ENCODE measurements at places on chromosomes 3 and 15. TPM values are rescaled to one million over a fixed set of nuclear protein-coding genes. Genes with fewer than 3 reads are reported as not detected.

The CORO2B gene
- total RNA-seq, result 2.3 TPM

DNA sequence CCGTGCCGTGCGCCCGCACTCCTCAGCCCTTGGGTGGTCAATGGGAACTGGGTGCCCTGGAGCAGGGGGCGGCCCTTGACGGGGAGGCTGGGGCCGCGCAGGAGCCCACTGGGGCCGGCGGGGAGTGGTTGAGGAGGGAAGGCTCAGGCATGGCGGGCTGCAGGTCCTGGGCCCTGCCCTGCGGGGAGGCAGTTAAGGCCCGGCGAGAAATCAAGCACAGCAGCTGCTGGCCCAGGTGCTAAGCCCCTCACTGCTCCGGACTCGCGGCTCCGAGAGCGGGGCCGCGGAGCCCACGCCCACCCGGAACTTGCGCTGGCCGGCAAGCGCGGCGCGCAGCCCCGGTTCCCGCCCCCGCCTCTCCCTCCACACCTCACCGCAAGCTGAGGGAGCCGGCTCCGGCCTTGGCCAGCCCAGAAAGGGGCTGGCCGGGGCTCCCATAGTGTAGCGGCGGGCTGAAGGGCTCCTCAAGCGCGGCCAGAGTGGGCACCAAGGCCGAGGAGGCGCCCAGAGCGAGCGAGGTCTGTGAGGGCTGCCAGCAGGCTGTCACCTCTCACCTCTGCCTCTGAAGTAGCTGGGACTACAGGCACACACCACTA lies 7.8 kb downstream of the GP9 start:
- peak; percentile 35 for DNase-seq

DNA sequence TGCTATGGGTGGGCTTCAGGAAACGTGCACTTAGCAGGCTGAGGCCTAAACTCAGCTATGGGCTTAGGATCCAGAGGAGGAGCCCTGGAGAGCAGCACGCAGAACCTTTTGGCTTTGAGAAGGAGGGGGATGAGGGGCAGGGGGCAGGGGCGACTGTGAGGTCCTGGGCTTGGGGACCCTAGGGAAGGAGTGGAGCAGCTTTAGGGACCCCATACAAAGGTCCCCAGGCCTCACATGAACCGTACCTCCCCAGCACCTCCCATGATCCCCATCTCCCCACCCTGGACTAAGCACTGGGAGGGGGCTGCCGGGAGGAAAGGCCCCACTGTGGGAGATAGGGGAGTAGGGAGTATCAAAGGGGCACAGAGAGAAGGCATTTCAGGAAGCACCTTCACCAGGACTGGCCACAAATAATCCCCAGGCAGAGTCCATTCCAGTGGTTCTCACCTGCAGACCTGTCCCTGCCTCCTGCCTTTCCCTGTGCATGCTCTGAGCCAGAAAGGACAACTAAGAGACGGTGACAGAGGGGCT lies 62.0 kb upstream of the KLF13 start:
- no peak for DNase-seq

- no peak for DNase-seq
Observed at GRCh38 chr3:54846119-54846518, 81.7 kb downstream of the LRTM1 start.

The CCDC54 gene
- total RNA-seq, result not detected

DNA sequence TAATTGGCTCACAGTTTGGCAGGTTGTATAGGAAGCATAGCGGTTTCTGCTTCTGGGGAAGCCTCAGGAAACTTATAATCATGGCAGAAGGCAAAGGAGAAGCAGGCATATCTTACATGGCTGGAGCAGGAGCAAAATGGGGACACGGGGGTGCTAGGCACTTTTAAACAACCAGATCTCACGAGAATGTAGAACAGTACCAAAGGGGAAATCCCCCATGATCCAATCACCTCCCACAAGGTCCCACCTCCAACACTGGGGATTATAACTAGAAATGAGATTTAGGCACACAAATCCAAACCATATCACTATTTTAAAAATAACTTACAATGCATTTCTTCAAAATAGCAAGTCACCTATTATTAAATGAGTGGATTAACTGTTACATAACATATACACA lies 47.1 kb upstream of the ANKRD28 start:
- DNase-seq, result no peak

DNA sequence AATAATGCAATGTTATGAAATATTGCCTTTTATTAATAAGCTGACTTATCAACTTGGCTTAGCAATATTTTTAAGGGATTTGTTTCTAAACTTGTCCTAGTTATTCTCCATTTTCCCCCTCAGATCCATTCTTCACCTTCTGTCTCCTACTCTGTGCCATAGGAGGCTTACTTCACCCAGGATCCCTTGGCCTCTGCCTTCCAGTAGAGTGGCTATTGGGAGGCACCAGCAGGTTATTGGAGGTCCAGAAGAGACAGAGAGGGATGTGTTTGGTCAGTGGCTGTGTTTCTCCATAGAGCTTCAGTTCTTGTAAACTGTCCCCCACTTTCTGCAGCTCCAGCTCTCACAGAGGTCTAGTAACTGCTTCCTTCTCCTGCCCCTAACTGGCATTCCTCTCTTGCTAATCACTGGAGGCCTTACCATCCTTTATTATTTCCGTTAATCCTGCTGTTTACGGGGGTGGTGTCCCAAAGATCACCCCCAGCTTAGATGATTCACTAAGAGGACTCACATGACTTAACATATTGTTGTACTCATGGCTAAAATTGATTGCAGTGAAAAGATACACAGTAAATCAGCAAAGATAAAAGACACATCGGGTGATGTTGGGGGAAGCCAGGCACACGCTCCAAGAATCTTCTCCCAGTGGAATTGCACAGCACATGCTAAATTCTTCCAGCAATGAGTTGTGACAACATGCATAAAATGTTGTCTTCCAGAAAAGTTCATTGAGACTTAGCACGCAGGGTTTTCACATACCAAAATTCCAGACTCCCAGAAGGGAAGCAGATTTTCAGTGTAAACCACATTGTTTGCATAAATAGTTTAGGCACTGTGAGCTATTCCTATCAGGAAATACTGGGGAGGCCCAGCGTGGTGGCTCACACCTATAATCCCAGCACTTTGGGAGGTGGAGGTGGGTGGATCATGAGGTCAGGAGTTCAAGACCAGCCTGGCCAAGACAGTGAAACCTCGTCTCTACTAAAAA lies 67.5 kb downstream of the RPL22L1 start:
- peak; percentile 21 for DNase-seq

DNA sequence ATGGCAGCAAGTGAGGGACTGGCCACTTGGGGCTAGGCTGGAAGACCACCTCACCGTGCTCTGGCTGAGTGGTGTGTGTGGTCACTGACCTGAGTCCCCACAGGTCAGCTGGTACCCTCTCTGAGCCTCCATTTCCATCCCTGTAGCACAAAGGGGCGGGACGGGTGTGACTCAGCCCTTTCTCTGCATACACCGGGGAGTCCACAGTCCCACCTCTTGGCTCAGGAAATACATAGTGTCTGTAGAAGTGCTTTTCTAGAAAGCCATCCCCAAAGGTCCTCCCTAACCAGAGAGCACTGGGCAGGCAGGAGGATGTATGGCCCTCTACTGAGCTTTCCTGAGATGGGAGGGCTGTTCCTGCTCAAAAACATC lies 27.2 kb downstream of the WNT7A start:
- no peak for DNase-seq

The TLR9 gene
- total RNA-seq, result not detected

The ST3GAL6 gene
- total RNA-seq, result 11.6 TPM

The IL5RA gene
- total RNA-seq, result 0.31 TPM

DNA sequence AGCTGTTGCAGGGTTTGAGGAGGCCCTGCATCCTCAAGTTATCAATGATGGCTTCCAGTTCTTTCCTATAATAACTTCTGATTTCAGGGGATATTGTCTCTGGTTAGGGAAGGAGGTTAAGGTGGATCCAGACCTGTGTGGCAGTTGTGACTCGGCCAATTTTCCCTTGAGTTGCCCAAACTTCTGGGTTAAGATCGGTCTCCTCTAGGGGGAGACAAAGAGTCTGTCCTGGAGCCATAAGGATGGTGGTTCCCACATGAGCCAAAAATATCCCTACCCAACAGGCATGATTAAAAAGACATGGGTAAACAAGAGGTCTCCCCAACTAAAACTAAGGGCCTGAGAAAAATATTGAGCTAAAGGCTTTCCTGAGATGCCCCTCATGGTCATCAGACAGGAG lies 227.5 kb upstream of the MDFIC2 start:
- DNase-seq, result no peak

GRCh38 chr3:62529230-62529629 lies 155.9 kb upstream of the FEZF2 start:
- DNase-seq, result peak; percentile 72

The IQCF5 gene
- not detected for total RNA-seq

The WDR6 gene
- total RNA-seq, result 81.6 TPM

The ZDHHC23 gene
- total RNA-seq, result 4.7 TPM

DNA sequence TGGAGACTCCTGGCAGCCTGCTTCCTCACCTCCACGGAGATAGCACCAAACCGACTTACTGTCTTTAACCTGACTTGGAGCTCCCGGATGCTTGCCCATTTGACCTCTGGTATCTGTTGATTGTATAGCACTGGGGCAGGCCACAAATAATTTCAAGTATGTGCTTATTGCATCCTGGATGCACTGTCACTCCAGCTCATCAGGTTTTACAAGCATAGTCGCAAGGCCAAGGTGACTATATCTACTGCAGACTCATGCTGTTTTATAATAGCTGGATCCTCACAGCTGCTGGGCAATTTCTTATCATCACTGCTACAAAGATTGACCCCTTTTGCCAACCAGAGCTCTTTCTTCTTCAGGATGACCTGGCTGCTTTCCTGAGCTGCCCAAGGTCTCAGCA lies 45.6 kb downstream of the PEX5L start:
- DNase-seq, result no peak

The ZNF501 gene
- 10.6 TPM for total RNA-seq

Measured in tongue (tissue), 3 donors.